Stimulated activated CD8-positive, alpha-beta memory T cell treated with anti-CD3 and anti-CD28 coated beads, Interleukin-15, amount 100 ng/mL, for 4 hours (primary cell): ENCODE measurements at places on chromosomes 2 and 18.

- no peak for DNase-seq
Measured at GRCh38 chr2:181419129-181419855, 37.9 kb upstream of the ITGA4 start.

DNA sequence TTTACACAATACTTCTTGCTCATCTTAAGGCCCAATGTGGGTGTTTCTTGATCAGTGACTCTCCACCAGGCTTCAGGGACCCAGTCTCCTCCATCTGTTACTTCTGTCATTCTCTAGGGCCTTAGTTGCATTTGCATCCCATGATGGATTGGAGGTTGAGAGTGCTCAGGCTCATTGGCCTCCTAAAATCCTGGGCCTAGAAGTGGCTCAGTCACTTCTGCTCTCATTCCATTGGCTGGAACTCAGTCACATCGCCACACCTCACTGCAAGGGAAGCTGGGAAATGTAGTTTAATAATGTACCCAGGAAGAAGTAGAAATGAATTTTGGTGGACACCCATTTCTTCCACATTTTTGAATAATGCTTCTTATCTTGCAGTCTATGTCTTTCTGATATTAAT, 223.5 kb downstream of the HRH4 start:
- DNase-seq, result no peak

- DNase-seq, result peak; percentile 49
Measured at GRCh38 chr2:29011418-29012060, 30.4 kb downstream of the TOGARAM2 start.

DNA sequence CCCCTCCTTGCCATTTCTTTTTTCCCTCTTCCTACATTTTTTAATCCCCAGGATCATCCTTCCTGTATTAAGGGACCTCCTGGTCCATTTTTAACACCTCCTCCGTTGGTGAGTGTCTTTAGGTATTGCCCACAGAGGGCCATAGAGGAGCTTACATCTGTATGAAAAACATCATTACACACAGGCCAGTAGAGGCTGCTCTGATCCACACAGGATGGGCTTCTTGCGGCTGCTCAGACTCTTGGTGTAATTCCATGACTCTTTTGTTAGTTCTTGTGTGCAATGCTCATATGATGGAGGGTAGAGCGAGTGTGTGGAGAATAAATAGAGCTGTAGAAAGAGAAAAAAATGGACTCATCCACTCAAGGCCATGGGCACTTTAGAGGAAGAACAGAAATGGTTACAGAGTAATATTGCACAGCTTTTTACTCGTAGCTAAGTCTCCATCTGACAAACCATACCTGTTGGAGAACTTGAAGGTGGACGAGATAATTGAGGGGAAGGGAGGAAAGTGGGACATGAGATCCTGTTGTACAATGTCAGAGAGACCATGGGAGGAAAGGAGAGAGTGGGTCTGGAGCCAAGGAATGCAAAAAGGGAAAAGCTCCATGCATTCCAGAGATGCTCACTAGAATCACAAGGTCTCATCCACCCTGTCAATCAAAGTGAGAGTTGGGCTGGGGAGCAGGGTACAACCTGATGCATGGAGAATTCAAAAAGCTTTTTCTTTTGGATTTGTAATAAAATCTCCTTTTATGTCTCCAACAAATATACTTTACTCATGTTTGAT, 129.7 kb upstream of the TNP1 start:
- DNase-seq, result no peak

GRCh38 chr2:128513961-128514283, 195.3 kb upstream of the HS6ST1 start:
- no peak for DNase-seq

- DNase-seq, result no peak
Measured at GRCh38 chr2:45285771-45286390, 276.6 kb upstream of the SIX2 start.

- DNase-seq, result no peak
Measured at GRCh38 chr2:222436040-222436413, 11.7 kb downstream of the SGPP2 start.

- no peak for DNase-seq
Measured at GRCh38 chr18:61883547-61883946, 9.3 kb downstream of the RNF152 start.

GRCh38 chr2:159712929-159713420, 669 bp downstream of the MARCHF7 start:
- no peak for DNase-seq

- DNase-seq, result no peak
Measured at GRCh38 chr18:55323051-55323994, 264.7 kb downstream of the TCF4 start.

GRCh38 chr2:200063155-200063554, 107.8 kb downstream of the MAIP1 start:
- DNase-seq, result no peak

- no peak for DNase-seq
Measured at GRCh38 chr2:200985799-200986198, 22.3 kb upstream of the ORC2 start.

DNA sequence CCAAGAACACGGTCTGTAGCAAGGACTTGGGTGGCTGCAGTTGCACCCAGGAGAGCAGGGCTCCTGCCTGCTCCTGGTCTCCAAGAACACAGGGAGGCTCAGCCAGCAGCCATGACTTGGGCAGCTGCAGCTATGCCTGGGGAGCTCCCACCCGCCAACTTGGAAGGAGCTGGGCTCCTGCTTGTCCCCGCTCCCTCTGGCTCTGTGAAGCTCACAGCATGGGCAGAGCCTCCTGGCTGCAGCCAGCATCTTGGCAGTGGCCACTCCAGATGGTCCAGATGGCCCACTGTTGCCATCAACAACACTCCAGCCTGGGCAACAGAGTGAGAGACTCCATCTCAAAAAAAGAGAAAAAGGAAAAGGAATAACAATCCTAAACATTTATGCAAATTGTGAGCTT, 5.2 kb downstream of the ZSCAN30 start:
- no peak for DNase-seq
